Naive B cell (primary cell): ENCODE measurements at places on chromosomes 6 and 20. TPM values are rescaled to one million over a fixed set of nuclear protein-coding genes. Genes with fewer than 3 reads are reported as not detected.

The SDCBP2 gene
- 0.72 TPM for polyA plus RNA-seq

The OR2H2 gene
- not detected for polyA plus RNA-seq

The RNF39 gene
- polyA plus RNA-seq, result 0.15 TPM

- H3K36me3 ChIP-seq, result peaks cover 9% of the 10 kb centered on the region
- DNase-seq, result no peak
- H3K4me3 ChIP-seq, result peak overlapping the region; percentile 95
- no peaks in the 10 kb centered on the region for H3K27me3 ChIP-seq
Measured at GRCh38 chr6:2876210-2877056, 26.7 kb downstream of the SERPINB9 start.

- H3K36me3 ChIP-seq, result no peaks in the 10 kb centered on the region
- H3K4me3 ChIP-seq, result no peak overlapping the region
- DNase-seq, result no peak
- no peaks in the 10 kb centered on the region for H3K4me1 ChIP-seq
- peaks cover 22% of the 10 kb centered on the region for H3K27me3 ChIP-seq
- H3K27ac ChIP-seq, result no peak overlapping the region
Measured at GRCh38 chr6:88454658-88455057, 288.5 kb upstream of the CNR1 start.

DNA sequence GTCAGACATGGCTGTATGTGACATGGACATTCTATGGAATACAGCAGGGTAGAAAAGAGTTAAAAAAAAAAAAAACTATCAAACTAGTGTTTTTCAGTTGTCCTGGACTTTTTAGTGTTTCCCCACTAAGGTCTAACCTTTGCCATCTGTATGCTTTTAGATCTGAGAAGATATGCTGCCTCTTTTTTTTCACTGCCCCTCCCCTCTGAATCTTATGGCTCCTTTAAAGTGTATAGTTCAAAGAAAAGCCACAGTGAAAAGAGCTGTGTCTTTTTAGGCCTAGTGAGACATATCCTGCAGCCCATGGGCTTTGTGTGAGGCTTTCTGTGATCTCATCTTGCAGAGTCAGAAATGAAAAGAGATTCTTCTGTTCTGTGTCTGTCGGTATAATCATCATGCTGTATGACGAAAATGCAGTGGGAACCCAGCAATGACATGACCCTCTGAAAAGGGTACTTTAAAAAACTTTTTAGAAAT, 29.3 kb downstream of the ADGRG6 start:
- H3K27ac ChIP-seq, result no peak overlapping the region
- H3K4me3 ChIP-seq, result no peak overlapping the region
- H3K36me3 ChIP-seq, result no peaks in the 10 kb centered on the region
- no peaks in the 10 kb centered on the region for H3K4me1 ChIP-seq
- no peaks in the 10 kb centered on the region for H3K27me3 ChIP-seq

- H3K27me3 ChIP-seq, result peaks cover 31% of the 10 kb centered on the region
- peaks cover 37% of the 10 kb centered on the region for H3K36me3 ChIP-seq
- H3K4me3 ChIP-seq, result no peak overlapping the region
Measured at GRCh38 chr6:170192905-170193304, 98.0 kb downstream of the DLL1 start.

DNA sequence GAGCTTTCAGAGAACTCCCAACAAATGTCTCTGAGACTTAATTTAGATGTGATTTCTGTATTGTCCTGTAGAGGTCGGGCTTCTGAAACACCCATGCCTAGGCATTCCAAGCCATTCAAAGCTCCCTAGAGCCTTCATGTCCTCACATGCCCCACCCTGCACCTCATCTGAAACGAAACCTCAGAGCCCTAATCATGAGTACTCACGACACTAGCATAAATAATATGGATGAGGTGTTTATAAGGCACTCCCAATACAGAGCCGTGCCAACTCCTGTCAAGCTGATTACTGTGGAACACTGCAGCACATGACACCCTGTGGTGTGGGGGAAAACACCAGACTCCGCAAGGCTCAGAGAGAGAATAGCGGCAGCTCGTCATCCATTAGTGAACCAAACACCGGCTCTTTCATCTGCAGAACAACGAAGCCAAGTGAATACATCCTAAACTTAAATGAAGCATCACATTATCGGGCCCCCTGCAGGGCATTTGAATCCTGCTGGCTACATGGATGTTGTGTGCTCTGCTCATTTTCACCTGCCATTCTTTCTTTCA, 83.8 kb downstream of the FNDC1 start:
- no peaks in the 10 kb centered on the region for H3K4me1 ChIP-seq
- H3K4me3 ChIP-seq, result no peak overlapping the region
- no peak for DNase-seq
- no peaks in the 10 kb centered on the region for H3K36me3 ChIP-seq
- no peak overlapping the region for H3K27ac ChIP-seq

DNA sequence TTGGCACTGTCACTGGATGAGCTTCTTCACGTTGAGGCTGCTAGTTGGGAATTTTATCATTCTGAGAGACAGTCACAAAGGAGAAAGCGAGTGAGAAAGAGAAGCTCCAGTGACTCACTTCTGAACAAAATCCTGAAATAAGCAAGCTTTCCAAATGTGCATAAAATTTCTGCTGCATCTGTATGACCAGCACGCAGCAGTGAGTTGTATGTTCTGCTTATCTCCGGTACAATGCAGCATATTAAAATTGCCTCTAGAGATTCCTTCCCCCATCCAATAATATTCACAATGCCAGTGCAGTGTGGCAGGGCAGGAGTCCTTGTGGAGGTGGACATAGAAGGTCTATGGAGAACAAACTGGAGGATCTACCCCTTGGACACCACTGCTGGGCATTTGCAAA, 290.5 kb downstream of the ADGB start:
- no peaks in the 10 kb centered on the region for H3K27me3 ChIP-seq
- no peaks in the 10 kb centered on the region for H3K4me1 ChIP-seq
- no peak overlapping the region for H3K4me3 ChIP-seq
- DNase-seq, result no peak
